ENCODE measurements at places on chromosomes 1 and 21.
A peak's percentile ranks its signal among the peaks of the same experiment; 100 is the strongest.

DNA sequence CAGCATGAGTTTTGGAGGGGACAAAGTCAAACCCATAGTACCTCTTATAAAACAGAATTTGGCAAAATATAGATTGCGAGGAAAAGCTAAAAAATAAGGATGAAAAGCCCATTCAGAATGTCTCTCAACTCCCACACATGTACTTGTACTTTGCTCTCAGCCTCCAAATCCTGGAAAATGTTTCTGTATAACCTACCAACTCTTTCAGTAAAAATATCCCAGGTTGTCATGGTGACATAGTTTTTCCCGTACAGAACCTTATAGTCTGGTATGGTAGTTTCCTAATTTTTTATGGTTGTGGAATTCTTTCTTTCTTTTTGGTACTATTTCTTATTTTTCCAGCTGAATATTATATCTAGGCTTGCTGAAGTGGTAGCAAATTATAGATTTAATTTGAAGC is 15.5 kb upstream of the RPS6KC1 start:
- DNase-seq: no peak

DNA sequence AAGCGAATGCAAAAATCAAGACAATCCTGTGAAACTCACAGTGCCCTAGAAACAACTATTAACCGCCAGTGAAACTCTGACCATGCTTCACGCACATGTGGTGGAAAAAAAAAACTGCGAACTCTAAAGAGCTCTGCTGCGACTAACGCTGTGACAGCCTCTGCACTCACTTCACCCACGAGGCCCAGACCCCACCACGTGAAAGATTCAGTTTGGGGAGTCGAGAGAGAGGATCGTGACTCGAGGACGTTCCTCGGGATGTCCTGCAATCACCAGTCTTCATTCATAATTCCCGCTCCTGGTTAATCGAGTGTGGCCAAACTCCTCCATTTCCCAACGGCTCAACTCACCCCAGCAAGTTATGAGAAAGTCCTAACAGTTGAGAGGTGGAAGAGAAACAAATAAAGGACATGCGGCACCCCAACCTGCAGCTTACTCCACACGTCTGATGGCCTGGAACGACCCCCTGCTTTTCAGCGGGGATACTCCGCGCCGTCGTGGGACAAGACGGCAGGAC is 1.1 kb downstream of the SERBP1 start:
- peak; percentile 32 for DNase-seq

DNA sequence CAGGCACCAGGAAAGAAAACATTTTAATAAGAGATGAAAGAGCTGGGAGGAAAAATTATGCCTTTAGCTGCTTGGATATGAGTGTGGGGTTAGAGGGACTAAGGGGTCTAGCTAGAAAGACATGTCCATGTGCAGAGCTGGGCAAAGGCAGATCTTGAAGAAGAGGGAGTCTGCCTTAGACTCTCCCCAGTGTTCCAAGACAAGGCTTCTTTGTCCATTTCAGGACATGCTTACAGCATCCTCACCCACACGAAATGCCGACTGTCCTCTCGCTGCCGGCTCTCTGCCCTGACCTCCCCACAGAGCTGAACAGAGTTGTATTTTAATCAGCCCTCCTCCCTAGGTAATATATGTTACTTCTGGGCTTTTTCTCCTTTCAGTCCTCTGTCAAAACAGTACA is 100.7 kb upstream of the ATP1B1 start:
- DNase-seq: no peak

DNA sequence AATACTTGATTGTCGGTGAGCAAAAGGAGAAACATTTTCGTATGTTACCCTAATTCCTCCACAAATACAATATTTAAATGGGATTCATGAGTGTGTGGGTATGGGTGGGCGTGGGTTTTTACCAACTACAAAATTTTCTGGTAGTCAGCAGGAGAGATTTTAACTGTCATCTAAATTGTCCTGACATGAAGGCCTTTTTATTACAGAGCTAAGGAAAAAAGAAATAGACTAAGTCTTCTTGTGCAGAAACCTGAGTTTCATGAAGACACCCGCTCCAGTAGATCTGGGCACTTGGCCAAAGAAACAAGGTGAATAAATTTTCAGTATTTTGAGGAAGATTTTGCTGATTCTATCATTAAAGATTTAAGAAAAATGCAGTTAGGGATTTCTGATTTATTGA is 752 bp downstream of the RGS18 start:
- no peak for DNase-seq

GRCh38 chr1:153260585-153261280 is 1.2 kb downstream of the LORICRIN start:
- DNase-seq: no peak

DNA sequence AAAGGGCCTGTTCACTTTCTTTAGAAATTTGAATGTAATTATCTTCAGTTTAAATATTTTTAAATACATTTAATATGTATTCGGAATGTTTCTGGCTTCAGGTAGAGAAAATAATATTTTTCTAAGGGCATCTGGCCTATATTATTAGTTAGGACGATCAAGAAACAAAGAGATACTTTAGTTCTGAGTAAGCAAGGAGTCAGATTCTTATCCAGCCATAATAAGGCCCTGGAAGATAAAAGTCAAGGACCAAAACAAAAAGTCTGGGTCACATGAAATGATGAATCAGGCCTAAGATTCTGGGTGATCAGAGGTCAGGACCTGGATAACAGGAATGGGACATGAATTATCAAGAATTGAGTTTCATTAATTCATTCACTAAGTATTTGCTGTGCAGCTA is 6.3 kb downstream of the PHC2 start:
- no peak for DNase-seq

GRCh38 chr1:21278860-21279845 is 11.1 kb downstream of the ECE1 start:
- DNase-seq: peak; percentile 48

DNA sequence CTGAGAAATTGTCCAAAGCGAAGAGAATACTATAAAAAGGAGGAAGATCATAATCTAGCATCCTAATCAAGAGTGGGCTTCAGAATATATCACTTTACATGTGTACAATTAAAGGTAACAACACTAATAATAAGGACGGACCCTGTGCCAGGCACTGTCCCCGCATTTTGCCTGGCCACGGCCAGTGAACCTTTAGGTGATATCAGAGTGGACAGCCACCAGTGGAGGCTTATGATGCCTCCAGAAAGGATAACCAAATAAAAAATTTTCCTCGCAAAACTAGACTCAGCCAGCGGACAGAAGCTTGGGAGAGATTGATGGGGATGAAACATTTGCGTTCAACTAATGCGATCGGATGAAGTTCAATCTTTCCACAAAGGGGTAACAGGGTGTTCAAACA is 436.4 kb downstream of the NPHP4 start:
- DNase-seq: no peak

GRCh38 chr1:244968881-244969280 is 104.5 kb upstream of the HNRNPU start:
- DNase-seq: no peak

DNA sequence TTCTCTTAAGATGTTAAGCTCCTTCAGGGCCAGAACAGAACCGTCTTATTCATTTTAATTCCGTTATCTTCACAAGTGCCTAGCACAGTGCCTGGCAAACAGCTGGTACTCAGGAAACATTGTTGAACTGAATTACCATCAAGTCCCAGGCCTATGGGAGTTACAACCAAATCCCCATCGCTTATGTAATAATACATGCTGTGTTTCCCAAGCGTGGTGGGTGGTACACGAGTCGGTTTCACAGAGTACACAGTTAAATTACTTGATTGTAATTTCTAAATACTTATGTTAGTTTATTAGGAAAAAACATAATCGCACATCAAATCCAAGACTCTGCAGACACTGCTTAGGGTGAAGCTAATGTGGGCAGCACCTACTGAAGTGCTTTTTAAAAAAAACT is 1.0 kb downstream of the ANGEL2 start:
- peak; percentile 16 for DNase-seq

- no peak for DNase-seq
Observed at GRCh38 chr21:14866859-14867765, 197.7 kb downstream of the NRIP1 start.

DNA sequence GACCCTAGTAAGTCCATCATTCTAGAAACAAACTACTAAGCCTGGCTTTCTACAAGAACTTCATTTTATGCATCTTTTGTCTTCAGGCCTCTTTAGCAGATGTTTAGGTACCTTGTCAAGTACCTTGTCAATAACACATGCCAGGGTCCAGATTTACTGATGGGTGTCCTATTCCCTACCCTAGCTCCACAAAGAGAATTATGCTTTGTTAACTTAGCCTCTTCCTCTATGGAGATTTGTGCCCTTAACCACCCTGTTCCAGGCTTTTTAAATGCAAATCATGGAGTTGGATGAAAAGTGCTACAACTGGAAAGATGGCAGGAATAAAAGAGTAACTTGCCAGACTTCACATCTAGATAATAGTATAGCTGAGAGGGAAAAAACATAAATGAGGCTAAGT is 42.7 kb downstream of the SPATA46 start:
- no peak for DNase-seq

DNA sequence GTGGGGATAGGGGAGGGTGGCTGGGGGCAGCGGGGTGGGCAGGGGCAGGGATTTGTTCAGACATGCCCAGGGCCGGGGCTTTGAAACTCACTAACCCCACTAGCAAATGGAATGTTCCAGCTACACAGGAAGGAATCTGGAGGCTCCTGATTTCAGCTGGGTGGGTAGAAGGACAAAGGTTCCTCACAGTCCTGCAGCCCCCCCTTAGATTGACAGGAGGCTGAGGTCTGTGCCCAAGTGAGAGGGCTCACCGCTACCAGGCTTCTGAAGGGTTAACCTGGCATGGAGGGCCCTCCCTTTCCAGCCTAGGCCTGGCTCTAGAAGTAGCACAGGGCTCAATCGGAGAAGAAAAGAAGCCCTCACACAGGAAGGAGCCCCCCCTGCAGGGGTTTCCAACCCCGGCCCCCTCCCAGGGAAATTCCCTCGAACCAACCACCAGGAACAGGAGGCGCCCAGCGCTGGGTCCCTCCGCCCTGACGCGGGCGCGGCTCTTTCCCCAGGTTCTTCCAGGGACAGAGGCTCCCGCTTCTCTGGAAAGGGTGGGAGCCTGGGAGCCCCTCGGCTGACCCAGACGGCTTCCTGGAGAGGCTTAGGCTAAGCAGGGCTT is 3.3 kb downstream of the EPHA2 start:
- peak; percentile 54 for DNase-seq

DNA sequence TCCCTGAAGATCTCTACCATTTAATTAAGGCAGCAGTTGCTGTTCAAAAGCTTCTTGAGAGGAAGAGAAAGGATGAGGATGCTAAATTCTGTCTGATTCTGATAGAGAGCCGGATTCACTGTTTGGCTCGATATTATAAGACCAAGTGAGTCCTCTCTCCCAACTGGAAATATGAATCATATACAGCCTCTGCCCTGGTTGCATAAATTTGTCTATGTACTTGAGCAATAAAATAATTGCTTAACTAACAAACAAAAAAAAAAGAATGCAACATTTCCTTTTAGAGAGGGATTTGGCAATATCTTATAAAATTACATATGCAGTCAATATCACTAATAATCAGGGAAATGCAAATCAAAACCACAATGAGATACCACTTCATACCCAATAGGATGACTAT is 26.8 kb downstream of the ALDH9A1 start:
- DNase-seq: no peak

DNA sequence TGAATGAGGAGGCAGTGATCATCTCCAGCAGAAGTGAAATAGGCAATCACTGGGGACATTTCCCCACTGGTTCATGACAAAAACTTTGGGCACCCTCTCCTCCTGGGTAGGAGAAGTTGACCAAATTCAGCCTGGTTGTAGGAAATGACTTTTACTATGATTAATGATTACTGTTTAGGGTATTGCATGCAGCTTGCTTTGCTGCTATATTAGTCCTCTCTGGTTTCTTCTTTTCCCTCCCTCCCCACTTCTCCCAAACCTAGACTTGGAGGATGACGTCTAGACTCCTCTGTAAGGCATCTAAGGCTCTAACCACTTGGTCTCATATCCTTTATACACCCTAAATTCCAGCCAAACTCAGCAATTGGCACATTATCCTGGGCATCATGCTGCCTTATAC is 3.4 kb upstream of the RGS16 start:
- DNase-seq: no peak

GRCh38 chr1:43843684-43844083 is 89.9 kb upstream of the ARTN start:
- DNase-seq: no peak

GRCh38 chr1:88029142-88029541 is 654.9 kb upstream of the PKN2 start:
- no peak for DNase-seq

GRCh38 chr1:30476476-30476875 is 246.9 kb downstream of the MATN1 start:
- DNase-seq: no peak

- peak; percentile 53 for DNase-seq
Observed at GRCh38 chr1:153261281-153262069, 2.0 kb downstream of the LORICRIN start.

DNA sequence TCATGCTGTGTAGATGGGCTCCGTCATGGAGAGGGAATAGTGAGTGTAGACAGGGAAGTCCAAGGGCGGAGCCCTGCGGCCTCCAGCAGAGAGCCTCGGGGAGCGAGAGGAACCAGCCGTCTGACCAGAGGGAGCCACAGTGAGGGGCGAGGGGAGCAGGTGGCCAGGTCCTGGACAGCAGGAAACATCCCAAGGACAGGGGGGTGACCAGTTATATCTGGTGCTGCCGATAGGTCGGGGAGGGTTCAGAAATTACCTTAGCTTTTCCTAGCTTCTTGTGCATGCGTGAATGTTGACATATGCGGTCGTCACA is 46.5 kb downstream of the TRAPPC10 start:
- no peak for DNase-seq

- DNase-seq: peak; percentile 32
Observed at GRCh38 chr1:164617377-164618201, 58.6 kb downstream of the PBX1 start.

DNA sequence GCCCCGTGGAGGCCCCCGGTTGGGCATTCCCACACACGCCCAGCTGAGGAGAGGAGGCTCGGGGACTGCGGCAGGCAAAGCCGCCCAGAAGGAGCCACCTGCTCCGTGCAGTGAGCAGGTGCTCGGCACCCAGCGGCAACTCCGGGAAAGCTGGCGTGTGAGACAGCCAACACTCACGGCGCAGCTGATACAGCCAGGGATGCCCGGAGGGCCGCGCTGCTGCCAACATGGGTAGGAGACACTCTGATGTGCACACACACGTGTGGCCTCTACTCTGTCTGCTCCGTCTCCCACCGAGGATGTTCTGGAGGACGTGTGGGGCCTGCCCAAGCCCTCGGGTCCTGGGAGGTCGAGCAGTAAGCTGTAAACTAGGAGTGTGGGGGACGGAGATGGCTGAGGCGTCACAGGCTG is 12.9 kb downstream of the MORN1 start:
- no peak for DNase-seq

- no peak for DNase-seq
Observed at GRCh38 chr21:41655259-41655658, 111.6 kb downstream of the RIPK4 start.

DNA sequence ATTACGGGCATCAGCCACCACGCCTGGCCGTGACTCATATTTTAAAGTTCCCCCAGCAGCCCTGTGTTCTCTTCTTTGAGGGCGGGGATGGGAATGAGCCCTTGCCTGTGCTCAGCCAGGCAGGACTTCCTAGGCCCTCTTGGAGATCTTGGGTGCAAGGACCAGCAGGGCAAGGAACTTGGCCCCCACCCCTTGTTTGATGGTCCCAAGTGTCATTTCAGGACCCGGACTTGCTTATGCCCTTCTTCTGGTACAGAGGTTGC is 9.3 kb downstream of the RASSF5 start:
- no peak for DNase-seq

- DNase-seq: no peak
Observed at GRCh38 chr1:205286335-205286950, 35.1 kb downstream of the NUAK2 start.

All from AG08396 (cell line).